ENCODE measurements at places on chromosomes 6 and 20.

DNA sequence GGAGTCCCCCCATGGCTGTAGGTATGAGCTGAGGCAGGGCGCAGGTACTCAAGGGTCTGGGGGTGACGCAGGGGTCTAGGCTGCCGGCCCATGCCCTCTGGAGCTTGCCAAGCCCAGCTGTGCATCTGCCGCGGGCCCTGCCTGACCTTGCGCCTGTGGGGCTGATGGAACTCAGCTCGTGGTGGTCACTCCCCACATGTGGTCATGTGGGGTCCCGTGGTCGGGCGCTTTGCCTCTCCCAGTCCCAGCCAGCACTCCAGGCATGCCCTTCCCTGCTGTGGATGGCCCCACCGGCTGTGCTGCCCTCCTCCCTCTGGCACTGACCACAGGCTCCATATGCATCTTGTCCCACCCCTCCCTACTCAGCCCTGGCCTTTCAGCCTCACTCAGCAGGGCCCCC, 57.3 kb downstream of the RPP40 start:
- DNase-seq: no peak

DNA sequence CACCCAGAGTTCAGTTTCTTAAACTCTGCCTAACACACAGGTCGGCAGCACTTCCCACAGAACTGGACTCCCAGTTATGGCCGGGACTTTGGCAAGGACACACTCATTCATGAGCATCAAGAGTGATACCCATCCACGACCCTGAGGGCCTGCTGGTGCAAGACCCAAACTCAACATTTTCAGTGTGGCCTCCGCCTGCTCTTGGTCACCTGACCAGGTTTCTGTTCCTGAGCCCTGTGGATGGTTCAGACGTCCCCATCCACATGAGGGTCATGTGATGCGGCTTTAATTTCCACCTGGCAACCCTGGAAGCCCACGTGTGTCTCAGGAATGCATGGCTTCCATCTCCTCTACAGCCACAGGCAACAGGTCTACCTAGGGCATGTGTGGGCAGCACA, 245.3 kb downstream of the DLL1 start:
- no peak for DNase-seq

- no peak for DNase-seq
These were observed 234.7 kb upstream of the ECI2 start for GRCh38 chr6:4370066-4370465.

DNA sequence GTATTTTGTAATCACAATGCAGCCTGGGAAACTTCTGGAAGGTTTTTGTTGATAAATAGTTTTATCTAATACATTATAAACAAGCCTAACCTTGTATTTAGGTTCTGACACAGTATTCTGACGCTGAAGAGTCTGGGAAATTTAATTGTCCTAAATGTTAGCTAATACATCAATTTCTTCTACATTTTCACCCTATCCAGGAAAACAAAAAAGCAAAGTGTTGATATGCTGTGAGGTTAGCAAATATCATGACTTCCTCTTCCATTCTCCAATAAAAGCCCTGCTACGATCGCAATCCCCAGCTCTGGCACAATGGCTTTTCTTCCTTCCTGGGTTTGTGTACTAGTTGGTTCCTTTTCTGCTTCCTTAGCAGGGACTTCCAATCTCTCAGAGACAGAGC, at the start of gene C6orf58:
C6orf58 (plus strand) TSS at position 301 of the 400 bp plus-strand sequence; CDS start at position 313, 12 bp downstream.
- DNase-seq: no peak

DNA sequence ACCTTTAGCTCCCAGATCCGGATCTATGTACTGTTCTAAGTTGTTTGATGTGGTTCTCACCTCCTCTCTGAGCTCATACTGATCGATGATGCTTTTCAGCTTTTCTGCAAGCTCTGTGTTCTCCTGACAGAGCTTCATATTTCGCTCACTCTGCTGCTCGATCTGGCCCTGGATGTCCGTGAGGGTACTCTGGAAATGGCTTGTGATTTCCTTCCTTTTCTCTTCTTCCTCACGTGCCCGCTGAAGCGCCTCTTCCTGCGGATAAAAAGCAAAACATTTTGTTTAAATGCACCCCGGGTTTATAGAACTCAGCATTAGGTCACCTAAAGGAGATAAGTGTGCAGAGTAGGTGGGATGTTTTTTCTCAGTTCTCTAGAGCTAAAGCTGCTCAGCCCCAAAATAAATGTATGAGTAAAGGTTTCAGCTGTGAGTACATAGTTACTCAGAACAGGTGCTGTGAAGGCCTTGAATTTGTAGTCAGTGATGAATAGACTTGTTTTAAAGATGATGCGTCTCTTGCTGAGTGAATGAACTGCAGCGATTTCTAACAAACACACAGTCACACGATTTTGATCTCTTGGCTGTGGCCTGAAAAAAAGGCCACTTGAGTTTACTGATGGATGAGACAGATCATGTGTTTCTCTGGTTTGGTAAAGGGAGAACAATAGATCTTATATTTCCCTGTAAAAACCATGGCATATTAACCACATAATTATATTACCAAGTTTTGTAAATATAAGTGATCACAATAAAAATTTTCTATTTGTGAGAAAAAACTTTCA, 29.1 kb downstream of the TXLNB start:
- DNase-seq: peak; percentile 26

All from MM.1S (cell line).